ENCODE measurements at places on chromosomes 4 and X.
A peak's percentile ranks its signal among the peaks of the same experiment; 100 is the strongest.

DNA sequence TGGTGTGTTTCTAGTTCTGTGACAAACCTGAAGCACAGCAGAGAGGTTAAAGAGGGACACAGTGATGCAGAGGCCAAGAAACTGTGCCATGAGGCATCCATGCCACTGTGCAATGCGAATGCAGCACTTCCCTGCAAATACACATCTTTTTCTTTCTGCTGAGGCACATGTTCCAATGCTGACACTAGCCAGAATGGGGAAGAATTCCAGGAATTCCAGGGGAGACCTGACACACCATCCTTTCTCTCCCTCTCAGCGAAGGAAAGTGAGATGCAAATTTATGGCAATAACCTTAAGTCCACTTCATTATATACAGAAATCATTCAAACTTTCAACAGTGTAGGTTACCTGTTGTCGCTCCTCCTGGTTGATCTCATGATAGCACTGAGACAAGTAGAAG is 204.8 kb downstream of the LDB2 start:
- DNase-seq = no peak

- no peak for DNase-seq
Observed at GRCh38 chr4:112329672-112330375, 32.7 kb downstream of the ALPK1 start.

DNA sequence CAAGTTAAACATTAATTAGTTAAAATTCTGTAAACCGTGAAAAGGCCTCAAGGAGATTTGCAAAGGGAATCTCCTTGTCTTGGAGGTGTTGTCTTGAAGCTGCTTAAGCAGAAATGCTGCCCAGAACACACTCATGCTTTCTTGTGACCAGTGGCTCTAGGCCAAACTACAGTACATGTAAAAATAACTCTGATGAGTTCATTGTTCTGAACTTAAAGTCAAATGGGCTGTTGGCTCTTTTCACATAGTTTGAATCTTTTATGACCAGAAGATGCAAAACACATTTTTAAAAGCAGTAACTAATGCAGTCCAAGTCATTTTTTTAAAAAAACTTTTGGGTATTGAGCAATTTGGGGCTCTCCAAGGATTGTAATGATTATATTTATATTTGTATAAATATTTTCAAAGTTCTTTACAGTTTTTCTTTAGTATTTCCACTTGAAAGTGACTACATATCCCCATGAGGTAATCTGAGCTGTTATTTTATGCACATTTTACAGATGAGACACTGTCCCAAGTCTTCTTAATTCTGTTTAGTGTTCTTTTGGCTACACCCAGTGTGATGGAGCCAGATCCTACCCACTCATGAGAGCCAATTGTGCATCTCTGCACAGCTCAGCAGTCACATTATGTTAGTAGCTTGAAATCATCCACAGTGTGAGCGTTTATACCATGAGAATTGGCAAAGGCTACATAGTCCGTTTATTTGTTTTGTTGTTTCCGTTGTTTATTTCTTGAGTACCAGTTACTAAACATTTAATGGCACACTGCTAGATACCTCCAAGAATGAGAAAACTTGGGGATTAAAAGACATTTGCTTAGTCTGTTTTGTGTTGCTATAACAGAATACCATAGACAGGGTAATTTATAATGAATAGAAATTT is 112.8 kb upstream of the ATXN3L start:
- no peak for DNase-seq

- no peak for DNase-seq
Observed at GRCh38 chr4:113502906-113503305, 258.6 kb downstream of the CAMK2D start.

GRCh38 chr4:3658530-3658913 is 107.7 kb upstream of the ADRA2C start:
- no peak for DNase-seq

DNA sequence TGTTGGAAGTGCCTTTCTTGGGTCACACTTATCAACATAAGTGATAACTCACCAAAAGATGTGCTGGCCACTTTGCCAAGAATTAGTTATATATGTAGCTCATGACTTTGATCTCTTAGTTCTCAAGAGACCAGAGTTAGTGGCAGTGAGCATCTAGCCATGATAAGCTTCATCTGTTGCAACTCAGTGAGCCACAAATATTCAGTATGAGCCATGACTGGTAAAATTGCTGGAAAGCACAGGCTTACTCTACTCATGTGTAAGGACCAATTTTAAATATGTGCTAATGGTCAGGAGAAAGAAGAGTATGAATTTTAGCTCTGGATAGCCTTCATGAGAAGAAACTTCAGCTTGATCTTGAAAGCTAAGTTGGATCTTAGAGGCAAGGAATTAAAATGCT is 59.4 kb upstream of the TLL1 start:
- DNase-seq = no peak

DNA sequence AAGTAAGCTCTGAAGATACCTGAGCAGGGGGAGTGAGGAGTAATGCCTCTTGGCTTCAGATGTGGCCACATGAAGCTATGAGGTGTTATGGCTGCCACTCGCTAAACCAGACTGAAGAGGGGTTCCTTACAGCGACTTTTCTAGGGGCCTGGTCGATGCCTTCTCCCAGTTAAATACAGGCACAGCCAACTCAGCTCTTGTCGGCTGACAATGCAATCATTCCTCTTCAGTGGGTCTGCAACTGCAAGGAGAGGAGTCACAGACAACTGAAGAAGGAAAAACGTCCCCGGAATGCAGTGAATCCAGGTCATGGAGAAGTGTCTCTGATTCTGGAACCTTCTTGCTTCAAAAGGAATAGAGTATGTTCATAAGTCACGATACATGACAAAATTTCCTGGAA is 106.4 kb downstream of the RNF150 start:
- peak; percentile 37 for DNase-seq

DNA sequence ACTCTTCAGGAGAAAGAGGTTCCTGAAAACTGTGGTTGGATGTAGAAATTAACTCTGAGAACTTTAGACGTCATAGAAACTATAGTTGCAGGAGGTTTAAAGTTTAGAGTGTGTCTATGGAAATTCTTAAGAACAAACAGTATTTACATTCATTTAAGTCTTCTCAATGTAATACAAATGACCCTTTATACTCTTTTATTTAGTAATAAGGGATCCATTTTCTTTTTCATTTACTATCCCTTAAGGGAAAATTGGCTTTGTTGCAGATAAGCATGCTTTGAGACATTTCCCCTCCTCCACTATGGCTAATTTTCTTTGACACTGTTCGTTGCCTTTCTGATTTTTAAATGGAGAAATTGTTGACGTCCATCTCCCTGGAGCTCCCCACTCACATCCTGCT is 96.4 kb downstream of the POLA1 start:
- no peak for DNase-seq

DNA sequence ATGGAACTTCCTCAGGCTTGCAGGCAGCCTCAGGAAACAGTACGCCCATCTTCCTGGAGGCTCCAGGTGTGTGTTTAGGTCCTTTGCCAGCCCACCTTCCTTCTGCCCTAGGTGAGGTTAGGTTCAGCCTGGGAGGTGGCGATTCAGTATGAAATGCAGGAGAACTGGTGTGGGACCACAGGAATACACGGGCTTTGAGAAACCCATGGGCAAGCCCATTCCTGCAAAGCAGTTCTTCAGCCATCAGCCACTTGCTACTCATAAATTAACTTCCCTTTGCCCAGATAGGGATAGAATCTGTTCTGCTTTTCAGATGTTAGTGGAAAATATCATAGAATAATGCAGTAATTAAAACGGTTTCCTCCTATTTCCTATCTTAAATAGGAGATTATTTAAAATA is 32.2 kb downstream of the TBC1D14 start:
- no peak for DNase-seq

DNA sequence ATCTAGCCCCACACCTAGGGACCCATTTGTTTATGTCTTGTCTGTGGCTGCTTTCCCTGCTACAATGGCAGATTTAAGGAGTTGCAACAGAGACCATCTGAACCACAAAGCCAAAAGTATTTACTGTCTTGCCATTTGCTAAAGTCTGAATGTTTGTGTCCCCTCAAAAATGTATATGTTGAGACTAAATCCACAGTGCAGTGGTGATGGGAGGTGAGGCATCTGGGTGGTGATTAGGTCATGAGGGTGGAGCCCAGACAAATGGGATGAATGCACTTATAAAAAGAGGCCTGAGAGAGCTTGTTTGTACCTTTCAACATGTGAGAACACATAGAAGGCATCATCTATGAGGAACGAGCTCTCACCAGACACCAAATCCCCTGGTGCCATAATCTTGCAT is 137.3 kb downstream of the TMEM144 start:
- no peak for DNase-seq

- no peak for DNase-seq
Observed at GRCh38 chr4:65399084-65399483, 271.2 kb downstream of the EPHA5 start.

GRCh38 chr4:77418333-77418732 is 187.3 kb upstream of the CXCL13 start:
- DNase-seq = peak; percentile 8

Data from retina (tissue), 1 donor.